ENCODE measurements at places on chromosomes 2 and 18.

GRCh38 chr18:51091270-51091669, 61.3 kb downstream of the SMAD4 start:
- DNase-seq = no peak

GRCh38 chr2:218226903-218227302, 9.9 kb downstream of the ARPC2 start:
- DNase-seq = no peak

GRCh38 chr2:45002686-45003085, 6.6 kb downstream of the SIX2 start:
- DNase-seq = no peak

GRCh38 chr2:149393614-149394013, 63.2 kb downstream of the LYPD6 start:
- no peak for DNase-seq

DNA sequence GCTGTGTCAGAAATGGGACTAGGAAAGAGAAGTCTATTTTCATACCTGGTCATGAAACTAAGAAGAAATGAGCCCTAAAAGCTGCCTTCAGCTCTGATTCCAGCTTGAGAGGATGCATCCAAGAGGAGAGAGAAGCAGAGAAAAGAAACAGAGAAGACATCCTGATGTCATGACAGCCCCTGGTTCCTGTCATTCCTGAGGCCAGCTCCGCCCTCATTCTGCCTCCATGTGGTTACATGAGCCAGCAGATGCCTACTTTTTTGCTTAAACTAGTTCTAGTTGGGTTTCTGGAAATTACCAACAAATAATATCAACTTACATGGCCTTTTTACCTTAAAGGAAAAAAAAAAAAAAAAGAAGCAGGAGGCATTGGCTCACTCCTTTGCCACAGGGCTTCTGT, 14.1 kb upstream of the ACKR3 start:
- no peak for DNase-seq

DNA sequence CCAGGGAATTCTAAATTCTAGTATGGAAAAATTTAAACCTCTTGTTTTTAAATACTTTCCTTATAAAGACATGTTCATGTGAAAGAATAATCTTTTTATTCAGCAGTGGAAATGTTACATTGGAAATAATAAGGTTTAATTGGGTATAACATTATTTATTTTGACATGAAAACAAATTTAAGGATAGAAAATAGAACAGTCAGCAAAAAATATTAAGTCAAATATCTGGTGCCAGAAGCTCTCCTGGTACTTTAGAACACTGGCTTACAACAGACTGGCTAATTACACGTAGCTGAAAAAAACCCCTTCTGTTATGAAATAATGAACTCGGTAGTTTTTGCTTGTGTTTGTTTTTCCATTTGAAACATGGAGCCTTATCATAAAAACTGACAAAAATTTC, 447.9 kb downstream of the DSEL start:
- DNase-seq = no peak

GRCh38 chr2:72118951-72119350, 28.7 kb downstream of the CYP26B1 start:
- no peak for DNase-seq

- DNase-seq = no peak
These were observed 278.7 kb downstream of the GULP1 start for GRCh38 chr2:188570370-188570769.

DNA sequence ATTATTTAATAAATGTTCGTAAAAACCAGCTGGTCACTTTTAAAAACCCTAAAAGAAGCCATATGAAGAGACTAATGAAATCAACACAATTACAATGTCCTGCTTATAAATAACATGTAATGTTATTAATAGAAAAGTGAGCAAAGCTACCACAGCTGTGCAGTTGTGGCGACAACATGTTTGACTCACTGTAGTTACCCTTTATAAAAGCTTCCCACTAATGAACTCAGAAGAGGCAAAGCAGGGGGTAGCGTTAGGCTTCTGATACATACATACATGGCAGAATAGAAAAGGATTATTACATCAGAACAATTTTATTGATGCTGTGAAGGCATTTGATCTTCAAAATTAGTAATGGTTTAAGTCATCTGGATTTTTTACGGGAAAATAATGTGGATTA, 219.7 kb downstream of the SLC4A10 start:
- DNase-seq = no peak

DNA sequence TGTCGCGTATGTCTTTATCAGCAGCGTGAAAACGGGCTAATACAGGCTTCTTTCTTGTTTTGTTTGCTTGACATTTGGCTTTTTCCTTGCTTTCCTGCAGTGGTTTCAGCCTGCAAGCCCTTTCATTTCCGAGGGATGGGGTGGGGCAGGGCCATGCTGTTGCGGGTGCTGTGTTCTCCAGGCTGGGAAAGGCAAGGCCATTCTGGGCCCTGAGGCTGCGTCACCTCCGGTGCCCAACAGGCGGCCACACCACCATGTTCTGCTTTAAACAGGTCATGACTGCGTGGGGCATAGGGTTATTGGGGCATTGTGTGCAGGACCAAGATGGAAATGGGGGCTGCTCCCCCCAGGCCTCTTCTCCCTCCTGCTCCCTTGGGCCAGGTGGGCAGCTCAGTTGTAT, 38.6 kb upstream of the PLB1 start:
- DNase-seq = no peak

DNA sequence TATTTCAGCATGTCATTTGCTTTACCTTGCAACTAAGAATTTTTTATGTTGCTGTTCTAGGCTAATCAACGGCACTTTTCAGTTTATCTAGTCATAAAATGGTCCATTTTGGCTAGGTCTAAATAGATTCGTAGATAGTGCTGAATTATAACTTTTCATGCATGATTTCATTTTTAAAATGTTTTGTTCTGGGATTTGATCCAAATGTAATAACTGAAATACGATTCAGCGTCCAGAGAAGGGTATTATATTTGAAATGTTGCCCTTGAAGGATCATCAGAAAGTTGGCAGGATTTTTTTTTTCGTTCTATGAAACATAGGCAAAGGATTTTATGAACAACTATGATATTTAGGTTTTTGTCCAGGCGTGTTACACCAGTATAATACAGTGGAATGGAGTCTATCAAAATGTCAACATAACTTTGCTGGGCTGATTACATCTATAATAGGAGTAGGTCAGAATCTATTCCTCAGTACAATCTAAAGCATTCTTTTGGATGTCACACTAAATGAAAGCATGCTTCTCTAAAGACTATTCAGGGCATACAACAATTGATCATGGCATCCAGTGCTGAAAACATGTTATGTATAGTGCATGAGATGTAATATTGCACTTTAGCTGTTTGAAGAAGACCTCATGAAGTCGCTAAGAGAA, 24.8 kb downstream of the TTC27 start:
- no peak for DNase-seq

- no peak for DNase-seq
These were observed 270.7 kb downstream of the HRH4 start for GRCh38 chr18:24731158-24731557.

DNA sequence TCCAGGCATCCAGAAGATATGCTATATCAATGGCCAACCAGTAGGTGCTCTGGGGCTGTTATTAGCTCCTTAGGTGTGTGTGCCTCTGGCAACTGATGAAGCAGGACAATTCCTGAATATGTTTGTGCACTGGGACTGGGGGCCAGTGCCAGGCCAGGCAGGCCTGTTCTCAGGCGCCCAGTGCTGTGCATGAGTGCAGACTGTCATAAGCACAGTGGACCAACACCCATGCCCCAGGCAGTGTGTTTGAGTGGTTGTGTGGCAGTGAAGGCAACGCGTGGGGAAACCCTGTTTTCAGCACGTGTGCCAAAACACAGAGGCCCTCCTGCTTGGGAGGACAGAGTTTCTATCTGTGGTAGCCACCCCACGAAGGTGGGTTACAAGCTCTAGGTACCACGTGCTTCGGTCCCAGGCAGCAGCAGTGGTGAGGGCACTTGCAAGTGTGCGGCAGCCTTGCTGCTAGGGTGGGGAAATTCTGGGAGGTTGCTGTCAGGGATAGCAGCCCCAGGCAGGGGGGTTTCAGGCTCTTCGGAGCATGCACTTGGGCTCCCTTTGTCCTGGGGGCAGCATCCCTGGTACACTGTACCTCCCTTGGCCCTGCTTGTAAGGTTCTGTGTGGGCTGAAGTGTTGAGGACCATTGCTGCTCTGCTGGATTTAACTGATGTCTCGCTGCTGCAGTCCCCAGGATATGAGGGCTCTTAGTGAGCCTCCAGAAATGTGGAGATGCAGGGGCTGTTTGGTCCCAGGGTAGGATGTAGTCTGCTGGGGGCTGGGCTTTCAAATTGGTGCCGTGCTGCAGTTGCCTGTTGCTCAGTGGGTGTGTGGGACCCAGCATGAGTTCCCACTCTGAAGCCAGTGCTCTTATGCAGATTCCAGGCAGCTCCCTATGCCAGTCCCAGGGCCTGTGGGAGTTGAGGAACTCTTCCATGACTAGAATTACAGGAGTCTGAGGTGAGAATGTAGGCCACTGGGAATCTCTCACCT, 280.9 kb downstream of the RPRM start:
- no peak for DNase-seq

- DNase-seq = no peak
These were observed 2.1 kb downstream of the PFN4 start for GRCh38 chr2:24121066-24121465.

GRCh38 chr18:79921984-79922965, 29.2 kb downstream of the SLC66A2 start:
- DNase-seq = no peak

- DNase-seq = no peak
These were observed 201.0 kb downstream of the MBD2 start for GRCh38 chr18:54023471-54023870.

- no peak for DNase-seq
These were observed 142.9 kb upstream of the NXPH2 start for GRCh38 chr2:138922973-138923563.

- no peak for DNase-seq
These were observed 53.9 kb upstream of the CYTIP start for GRCh38 chr2:157497638-157498314.

DNA sequence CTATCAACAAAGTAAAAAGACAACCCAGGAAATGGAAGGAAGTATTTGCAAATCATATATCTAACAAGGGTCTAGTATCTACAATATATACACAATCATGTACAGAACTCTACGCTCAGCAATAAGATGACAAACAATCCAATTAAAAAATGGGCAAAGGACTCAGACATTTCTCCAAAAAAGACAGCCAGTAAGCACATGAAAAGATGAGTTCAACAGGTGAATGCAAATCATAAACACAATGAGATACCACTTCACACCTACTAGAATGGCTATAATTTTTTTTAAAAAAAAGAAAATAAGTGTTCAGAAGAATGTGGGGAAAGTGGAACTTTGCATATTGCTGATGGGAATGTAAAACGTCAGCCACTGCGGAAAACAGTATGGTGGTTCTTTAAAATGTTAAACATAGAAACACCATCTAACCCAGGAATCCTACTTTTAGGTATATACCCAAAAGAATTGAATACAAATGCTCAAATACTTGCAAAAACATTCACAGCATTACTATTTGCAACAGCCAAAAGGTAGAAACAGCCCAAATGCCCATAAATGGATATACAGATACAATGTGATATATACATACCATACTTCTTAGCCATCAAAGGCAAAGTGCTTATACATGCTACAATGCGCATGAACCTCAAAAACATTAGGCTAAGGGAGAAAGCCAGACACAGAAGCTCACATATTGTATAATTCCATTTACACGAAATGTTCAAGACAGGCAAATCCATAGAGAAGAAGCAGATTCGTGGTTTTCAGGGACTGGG, 121.2 kb downstream of the CABYR start:
- no peak for DNase-seq

Data from head of caudate nucleus (tissue), 42 donors.